Effector memory CD4-positive, alpha-beta T cell (primary cell): ENCODE measurements at places on chromosomes 6 and 20.

GRCh38 chr20:50680105-50680960 lies 11.0 kb downstream of the RIPOR3 start:
- no peak for DNase-seq

- no peak for DNase-seq
These were observed 42.4 kb downstream of the MYT1 start for GRCh38 chr20:64206614-64207013.

DNA sequence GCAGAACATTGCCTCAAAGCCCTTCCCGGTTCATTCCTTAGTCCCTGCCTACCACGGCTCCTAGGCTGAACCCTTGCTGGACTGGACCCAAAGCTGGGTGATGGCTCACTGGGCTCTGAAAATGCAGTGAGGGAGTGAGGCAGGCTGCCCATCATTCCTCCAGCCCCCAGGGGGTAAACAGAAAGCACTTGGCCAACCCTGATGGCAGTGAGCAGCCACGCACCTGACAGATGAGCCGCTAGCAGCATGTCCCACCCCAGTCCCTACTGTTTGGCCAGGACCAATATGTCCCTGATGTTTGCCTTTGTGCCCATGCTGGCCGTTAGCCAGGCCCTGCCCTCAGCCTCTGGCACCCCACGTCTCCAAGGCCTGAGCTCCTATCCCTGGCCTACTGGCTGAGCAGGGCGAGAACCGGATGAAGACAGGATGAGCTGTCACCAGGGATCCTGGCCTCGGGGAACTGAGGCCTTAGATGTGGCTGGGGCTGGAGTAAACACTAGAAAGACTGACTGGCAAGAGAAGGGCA lies 19.4 kb upstream of the BAK1 start:
- no peak for DNase-seq

DNA sequence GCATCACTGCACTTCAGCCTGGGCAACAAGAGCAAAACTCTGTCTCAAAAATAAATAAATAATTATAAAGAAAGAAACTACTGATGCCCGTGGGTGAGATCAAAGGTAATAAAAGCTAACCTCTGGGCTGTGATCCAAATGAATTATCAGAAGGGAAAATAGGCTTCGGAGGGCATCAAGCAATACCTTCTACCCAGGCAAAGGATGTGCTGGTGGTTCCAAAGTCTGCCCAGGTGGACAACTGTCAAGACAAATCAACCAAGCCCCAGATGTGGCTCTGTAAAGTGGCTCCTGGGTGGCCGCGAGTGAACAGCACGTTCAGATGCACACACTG lies 95.6 kb downstream of the SCML4 start:
- no peak for DNase-seq

- no peak for DNase-seq
These were observed 27.9 kb upstream of the BMP6 start for GRCh38 chr6:7697820-7698623.

GRCh38 chr6:42448927-42449659 lies 2.6 kb downstream of the TRERF1 start:
- no peak for DNase-seq

GRCh38 chr20:48845721-48846306 lies 18.0 kb upstream of the PREX1 start:
- DNase-seq: no peak

DNA sequence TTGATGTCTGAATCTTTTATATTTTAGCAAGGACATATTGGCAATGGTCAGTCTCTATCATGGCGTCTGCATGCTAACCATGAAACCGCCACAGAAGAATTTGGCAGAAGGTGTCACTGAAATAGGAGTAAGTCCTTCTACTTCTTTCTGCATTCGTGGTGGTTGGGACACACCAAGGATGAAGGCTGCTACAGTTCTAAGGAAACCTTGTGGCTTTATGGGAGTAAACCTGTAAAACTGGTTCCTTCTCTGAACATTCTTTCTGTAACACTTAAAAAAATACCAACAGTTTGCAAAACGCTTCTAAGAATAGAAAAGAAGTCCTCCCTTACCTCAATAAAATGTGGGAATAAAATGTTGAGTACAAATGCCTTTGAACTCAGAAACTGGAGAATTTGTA lies 195.3 kb downstream of the SLC24A3 start:
- DNase-seq: no peak

- DNase-seq: no peak
These were observed 10.9 kb downstream of the ARFGEF2 start for GRCh38 chr20:48932375-48932941.

DNA sequence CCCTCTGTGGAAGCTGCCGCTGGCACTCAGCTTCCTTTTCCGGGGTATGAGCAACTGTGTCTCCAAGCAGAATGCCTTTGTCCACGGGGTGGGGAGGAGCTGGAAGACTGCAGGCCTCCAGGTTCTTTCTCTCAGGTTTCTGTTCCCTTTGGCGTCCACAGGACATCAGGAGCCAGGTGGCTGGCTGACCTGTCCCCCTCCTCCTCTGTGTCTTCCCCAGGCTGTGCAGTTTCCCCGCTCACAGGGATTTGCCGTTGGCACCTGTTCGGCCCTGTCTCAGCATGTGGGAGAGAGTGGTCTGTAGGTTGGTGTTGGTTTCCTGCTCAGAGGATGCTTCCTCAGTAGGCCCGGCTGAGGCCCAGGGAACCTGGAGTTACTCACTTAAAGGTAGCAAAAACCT lies 43.5 kb downstream of the CDS2 start:
- no peak for DNase-seq
